ENCODE measurements at places on chromosomes 11 and 22. TPM values are rescaled to one million over a fixed set of nuclear protein-coding genes. Genes with fewer than 3 reads are reported as not detected.

The IGF2 gene
- 590 TPM for total RNA-seq

The PTH gene
- total RNA-seq, result not detected

The RAB39A gene
- total RNA-seq, result not detected

The RTN4RL2 gene
- 0.81 TPM for total RNA-seq

The OR2AT4 gene
- not detected for total RNA-seq

The FAM180B gene
- total RNA-seq, result 0.52 TPM

The ROM1 gene
- 4.4 TPM for total RNA-seq

The OR52H1 gene
- not detected for total RNA-seq

The EHF gene
- not detected for total RNA-seq

The RANGAP1 gene
- 49.0 TPM for total RNA-seq

The FGF4 gene
- 0.40 TPM for total RNA-seq

The LRRC32 gene
- total RNA-seq, result 35.6 TPM

The PTPRCAP gene
- 0.89 TPM for total RNA-seq

The SERPIND1 gene
- not detected for total RNA-seq

The CHADL gene
- total RNA-seq, result not detected

The RPS6KB2 gene
- 42.7 TPM for total RNA-seq

The SCN4B gene
- 0.08 TPM for total RNA-seq

The TESMIN gene
- total RNA-seq, result 0.55 TPM

The GGTLC2 gene
- total RNA-seq, result not detected

The P2RX3 gene
- not detected for total RNA-seq

The MMP10 gene
- not detected for total RNA-seq

The HEPN1 gene
- total RNA-seq, result not detected

The TRIM51 gene
- total RNA-seq, result not detected

The CD3E gene
- not detected for total RNA-seq

The TRPC6 gene
- total RNA-seq, result 43.8 TPM

The AQP11 gene
- total RNA-seq, result 0.76 TPM

The PITPNB gene
- 86.6 TPM for total RNA-seq

The CRYBB3 gene
- total RNA-seq, result not detected

The NPAS4 gene
- total RNA-seq, result 0.18 TPM

Data from osteocyte (in vitro differentiated cells).